ENCODE measurements at places on chromosomes 2 and 18. TPM values are rescaled to one million over a fixed set of nuclear protein-coding genes. Genes with fewer than 3 reads are reported as not detected.

- DNase-seq, result no peak
Measured at GRCh38 chr2:157233506-157233905, 24.0 kb upstream of the GALNT5 start.

- no peak for DNase-seq
Measured at GRCh38 chr2:176118601-176119339, 2.2 kb downstream of the HOXD10 start.

Gene LBX2
- total RNA-seq, result 1.2 TPM

Gene RGPD3
- not detected for total RNA-seq

Gene GRHL1
- 0.43 TPM for total RNA-seq

GRCh38 chr2:161096336-161096735 lies 63.9 kb upstream of the TANK start:
- no peak for DNase-seq

DNA sequence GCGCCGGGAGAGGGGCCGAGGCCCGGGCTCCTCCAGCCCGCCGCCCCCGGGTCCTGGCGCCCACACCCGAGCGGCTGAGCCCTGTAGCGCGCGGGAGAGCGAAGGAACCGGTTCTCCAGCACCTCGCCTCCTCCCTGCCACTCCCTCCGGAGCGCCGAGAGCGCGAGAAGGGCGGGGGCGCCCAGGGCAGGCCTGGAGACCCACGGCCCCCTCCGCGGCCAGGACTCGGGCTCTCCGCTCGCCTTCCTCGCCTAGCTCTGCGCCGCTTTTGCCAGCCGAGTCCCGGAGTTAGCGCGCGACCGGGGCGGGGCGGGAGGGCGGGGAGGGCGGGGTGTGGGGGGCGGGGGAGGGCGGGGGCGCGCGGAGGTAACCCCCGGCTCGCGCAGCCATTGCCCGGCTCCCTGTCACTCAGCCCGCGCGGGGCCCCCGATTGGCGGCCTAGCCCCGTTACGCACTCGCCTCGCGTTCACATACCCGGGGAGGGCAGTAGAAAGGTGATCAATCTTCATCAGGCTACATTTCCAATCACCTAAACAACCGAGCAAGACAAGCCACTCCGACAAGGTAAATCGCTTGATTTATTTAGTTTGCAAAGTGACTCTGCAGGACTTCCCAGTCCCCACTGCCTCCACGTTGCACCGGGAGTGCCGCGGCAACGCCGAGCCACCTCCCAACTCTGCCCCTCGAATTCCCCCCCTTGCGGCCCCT lies at the start of gene OTX1:
TSS of gene OTX1 (plus strand) at position 497 of the 708 bp plus-strand sequence. CDS start 2,161 bp downstream, outside the sequence.
- peak; percentile 81 for DNase-seq

DNA sequence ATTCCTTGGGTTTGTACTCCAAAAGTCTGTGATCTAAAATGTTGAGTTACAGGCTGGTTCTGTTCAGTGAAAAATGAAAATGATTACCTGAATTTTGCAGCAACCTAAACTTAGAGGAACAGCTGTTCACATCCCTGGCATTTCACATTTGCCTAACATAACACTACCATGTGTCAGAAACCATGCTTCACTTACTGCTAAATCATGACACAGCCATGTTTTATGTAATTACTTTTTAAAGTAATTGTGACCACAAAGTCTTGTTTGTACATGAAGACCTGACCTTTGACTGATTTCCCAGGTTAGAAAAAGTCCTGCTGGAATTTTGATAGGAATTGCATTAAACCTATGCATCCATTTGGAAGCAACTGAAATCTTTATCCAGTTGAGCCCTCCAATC lies 79.1 kb downstream of the FAM168B start:
- no peak for DNase-seq

DNA sequence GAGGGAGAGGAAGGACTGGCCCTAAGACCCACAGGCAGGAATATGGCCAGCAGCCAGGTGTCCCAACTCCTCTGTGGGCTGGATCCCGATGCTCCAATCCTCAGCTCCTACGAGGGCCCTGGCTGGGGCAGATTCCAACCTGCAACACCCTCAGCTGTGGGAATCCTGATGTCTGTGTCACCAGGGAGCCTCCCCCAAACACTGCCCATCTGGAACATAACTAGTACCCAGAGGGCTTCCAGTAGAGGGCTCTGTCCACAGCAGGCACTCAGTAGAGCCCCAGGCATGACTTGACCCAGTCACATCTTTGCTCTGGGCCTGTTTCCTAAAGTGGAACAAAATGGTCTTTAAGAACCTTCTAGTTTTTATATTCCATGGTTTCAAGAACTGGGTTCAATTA lies 20.6 kb upstream of the LOXHD1 start:
- no peak for DNase-seq

- no peak for DNase-seq
Measured at GRCh38 chr18:6653880-6654279, 75.6 kb upstream of the ARHGAP28 start.

GRCh38 chr2:120885749-120886148 lies 150.1 kb downstream of the GLI2 start:
- DNase-seq, result no peak

DNA sequence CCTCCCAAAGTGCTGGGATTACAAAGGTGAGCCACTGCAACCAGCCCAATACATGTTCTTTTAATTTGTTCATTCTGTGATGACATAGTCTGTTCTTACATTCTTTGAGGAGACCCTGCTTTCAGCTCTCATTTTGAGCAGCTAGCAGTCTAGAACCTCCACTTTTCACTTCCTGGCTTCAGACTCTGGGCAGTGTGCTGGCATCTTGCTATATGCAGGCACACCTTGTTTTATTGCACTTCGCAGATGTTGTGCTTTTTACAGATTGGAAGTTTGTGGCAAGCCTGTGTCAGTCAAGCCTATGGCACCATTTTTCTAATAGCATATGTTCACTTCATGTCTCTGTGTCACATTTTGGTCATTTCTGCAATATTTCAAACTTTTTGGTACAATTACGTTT lies 72.4 kb downstream of the PRKCE start:
- no peak for DNase-seq

Gene MYCN
- not detected for total RNA-seq

GRCh38 chr18:26813043-26813442 lies 52.5 kb downstream of the AQP4 start:
- no peak for DNase-seq

DNA sequence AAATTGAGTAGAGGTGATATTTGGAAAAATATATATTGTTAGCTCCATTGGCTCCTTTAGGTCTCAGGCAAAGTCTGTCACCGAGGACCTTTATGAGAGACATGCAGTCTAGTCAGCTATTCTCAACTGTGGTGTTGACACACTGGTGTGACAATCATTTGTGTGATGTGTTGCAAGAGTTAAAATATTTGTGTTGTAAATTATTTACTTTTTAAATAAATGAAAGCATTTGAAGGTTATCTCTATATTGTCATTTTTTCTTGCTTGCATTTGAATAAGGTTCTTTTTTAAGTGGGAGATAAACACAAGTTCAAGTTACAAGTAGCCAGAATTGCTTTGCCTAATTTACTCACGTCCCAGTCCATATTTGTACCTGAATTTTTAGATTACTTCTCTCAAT lies 4.3 kb downstream of the REL start:
- no peak for DNase-seq

DNA sequence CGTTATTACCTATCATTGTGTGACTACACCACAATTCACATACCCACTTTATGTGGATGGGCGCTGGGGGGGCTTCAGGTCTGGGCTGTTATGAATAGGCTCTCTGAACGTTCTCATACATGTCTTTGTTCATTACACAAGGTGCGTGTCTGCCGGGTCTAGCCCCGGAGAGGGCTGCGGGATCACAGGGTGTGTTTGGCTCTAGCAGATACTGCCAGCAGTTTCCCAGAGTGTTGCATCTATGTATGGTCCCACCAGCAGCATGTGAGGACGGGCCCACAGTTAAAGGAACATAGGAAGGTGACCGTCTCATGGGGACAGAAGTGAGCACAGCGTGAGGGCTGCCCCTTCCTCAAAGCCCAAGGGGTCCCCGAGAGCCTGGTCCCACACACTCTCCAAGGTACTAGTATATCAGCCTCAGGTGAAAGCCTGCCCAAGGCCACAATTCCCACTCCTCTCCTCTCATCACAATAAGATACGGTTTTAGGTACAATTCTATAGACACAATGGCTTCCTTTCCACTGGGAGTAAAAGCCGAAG lies 48.8 kb downstream of the TFCP2L1 start:
- no peak for DNase-seq

DNA sequence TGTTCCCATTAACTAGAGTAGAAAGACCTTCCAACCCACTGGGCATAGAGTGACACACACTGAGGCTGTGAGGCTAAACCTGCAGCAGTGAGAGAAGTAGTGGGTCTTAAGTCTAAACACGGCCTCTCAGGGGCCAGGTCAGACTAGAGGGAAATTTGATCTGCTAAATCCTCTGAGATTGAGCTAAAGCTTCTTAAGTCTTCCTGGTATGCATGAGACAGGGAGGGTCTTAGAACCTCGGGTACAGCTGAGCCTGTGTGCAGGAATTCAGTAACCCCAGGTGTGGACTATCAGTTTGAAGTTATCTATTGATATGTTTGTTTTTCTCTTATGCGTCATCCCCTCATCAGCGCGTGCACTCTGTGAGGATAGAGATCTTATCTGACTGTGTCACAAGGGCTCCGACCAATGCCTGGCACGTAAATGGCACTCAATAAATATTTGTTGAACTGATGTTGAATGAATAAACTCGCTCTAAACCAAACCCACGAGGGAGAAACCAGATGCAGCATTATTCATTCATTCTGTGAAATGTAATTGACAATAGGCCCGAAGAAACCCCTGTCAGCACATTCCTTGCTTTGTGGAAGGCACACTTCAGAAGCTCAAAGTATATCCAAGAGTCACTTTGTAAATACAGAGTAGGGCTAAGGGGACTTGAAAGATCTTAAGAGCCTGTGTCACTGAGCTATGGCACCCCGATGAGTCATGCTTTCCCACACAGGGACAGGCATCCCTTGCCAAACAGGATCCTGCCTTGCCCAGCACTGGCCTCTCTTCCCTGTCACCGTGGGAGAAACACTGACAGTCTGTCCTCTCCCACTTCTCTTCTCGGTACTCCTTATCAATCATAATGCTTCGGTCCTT lies 21.7 kb upstream of the RAB10 start:
- no peak for DNase-seq

Gene KLHL41
- total RNA-seq, result 0.17 TPM

DNA sequence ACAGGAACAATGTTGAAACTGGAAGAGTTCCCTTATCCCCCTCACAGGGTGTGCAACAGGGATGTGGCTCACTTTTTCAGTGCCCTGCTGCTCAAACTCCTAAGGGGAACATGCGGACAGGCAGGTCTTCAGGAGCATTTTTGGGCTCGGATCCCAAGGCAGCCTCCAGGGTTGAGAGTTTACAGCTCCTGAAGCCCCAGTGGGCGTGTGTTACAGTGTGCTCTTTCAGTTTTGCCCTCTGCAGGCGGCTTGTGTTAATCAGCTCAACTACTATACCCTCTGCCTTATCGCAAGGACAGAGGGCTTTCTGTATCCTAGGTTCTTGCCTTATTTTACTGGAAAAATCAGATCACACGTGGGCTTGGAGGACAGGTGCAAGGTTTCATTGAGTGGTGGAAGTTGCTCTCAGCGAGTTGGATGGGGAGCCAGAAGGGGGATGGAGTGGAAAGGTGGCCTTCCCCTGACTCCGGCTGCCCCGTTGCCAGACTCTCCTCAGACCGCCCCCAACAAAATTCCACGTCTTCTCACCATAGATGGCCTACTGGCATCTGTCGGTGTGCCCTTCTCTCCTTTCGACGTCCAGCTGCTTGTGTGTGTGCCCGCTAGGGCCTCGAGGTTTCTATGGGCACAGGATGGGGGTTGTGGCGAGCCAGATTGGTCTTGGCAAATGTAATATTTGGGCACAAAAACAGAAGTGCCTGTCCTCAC lies 541.9 kb downstream of the TMX3 start:
- DNase-seq, result no peak
